ENCODE measurements at places on chromosomes 6 and 20.

GRCh38 chr20:50292591-50293283, 102.1 kb downstream of the CEBPB start:
- DNase-seq = no peak

GRCh38 chr6:6503191-6503590, 85.3 kb upstream of the LY86 start:
- DNase-seq = no peak

GRCh38 chr20:63860325-63861051, 810 bp upstream of the ABHD16B start:
- no peak for DNase-seq

DNA sequence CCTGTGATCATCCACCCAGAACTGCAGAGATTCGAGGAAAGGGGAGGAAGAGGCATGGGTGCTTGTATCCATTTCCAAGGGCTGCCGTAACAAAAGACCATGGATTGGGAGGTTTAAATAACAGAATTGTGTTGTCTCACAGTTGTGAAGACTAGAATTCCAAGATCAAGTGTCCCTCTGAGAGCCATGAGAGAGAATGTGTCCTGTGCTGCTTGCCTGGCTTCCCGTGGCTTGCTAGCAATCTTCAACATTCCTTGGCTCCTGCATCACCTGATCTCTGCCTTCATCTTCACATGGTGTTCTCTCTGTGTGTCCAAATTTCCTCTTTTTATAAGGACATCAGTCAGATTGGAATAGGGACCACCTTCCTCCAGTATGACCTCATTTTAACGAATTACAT, 69.8 kb downstream of the CDC40 start:
- DNase-seq = no peak

GRCh38 chr6:118551063-118552053, 3.3 kb downstream of the PLN start:
- no peak for DNase-seq

- DNase-seq = no peak
Observed at GRCh38 chr6:144140867-144141266, 9.4 kb upstream of the STX11 start.

- no peak for DNase-seq
Observed at GRCh38 chr20:48599748-48600469, 227.9 kb downstream of the PREX1 start.

DNA sequence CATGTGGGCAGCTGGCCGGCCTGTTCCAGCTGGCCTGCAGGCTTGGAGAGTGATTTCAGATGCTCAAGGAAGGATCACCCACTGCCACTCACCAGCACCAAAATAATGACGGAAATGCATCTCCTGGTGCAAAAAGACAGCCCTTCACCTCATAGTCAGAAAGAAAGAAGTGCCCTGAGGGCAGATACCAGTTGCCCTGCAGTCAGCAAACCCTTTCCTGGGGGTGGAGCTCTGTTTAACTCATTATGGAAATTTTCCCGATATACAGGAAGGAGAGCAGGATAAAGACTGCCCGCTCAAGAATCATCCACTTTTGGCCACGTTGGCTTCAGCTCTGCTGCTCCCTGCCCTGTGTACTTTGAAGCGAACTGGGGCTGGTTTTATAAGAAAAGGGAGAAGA, 127.9 kb downstream of the GRM4 start:
- no peak for DNase-seq

- no peak for DNase-seq
Observed at GRCh38 chr6:91786474-91787184, 1199.8 kb upstream of the MAP3K7 start.

DNA sequence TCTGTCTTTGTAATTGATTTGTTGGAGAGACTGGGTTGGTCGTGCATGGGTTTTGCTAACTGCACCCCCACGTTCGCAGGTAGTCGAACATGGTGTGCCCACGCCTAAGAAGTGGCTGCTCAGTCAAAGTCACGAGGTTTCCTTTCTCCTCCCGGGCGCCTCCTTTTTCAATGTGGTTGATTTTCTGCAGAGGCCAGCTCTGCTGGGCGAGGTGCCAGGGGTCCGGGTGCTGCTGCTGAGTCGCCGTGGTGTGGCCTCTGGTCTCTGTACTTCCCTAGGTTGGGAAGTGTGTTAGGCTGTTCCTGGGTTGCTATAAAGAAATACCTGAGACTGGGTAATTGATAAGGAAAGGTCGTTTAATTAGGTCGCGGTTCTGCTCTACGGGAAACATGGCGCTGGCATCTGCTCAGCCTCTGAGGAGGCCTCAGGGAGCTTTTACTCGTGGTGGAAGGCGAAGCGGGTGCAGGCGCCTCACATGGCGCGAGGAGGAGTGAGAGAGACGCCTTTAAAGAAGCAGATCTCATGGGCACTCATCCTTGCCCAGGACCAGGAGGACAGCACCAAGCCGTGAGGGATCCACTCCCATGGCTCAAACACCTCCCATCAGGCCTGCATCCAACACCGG, 14.1 kb downstream of the OSBPL2 start:
- no peak for DNase-seq

DNA sequence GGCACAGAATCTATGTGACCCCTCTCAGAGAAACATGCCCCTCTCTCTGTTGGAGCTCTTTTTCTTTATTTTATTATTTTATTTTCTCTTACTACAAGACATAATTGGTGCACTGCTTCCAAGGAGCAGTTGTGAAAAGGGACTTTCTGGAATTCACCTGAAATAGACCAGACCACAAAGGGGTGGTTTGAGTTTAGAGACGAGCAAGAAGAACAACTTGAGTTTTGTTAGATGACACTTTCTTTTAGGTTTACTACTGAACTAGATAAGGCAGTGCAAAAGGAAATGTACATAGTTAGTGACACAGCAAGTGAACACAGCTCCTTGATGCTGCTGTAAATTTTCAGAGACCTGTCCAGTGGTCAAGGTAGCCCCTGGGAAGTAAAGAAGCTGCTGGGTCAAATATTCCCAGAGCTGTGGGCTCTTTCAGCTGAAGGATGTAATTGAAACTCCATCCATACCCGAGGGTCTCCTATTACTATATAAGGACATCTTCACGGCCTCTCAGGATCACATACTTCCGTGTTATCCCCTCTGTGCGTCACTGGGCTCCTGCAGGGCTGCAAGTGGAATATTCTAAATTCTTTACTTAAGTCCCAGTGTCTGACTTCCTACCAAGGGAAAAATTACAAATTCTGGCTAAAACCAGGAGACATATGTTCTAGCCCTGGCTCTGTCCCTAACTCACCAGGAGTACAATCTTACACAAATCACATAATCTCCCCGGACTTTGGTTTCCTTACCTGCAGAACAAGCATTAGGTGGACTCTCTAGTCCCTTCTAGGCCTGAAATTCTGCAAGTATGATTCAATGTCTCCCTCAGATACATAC, 69.1 kb upstream of the ADTRP start:
- DNase-seq = no peak

- DNase-seq = no peak
Observed at GRCh38 chr6:11920566-11920965, 91.5 kb upstream of the HIVEP1 start.

GRCh38 chr6:53837865-53838769, 43.3 kb downstream of the LRRC1 start:
- DNase-seq = no peak

- no peak for DNase-seq
Observed at GRCh38 chr6:33717934-33718455, 6.5 kb upstream of the UQCC2 start.

- peak; percentile 44 for DNase-seq
Observed at GRCh38 chr6:30463651-30464618, 25.4 kb upstream of the HLA-E start.

- DNase-seq = no peak
Observed at GRCh38 chr6:150403458-150404246, 34.8 kb downstream of the IYD start.

- DNase-seq = no peak
Observed at GRCh38 chr6:39516471-39516870, 194.0 kb upstream of the KCNK16 start.

All from activated gamma-delta T cell (primary cell).